ENCODE measurements at places on chromosomes 7 and 10. TPM values are rescaled to one million over a fixed set of nuclear protein-coding genes. Genes with fewer than 3 reads are reported as not detected.
A peak's percentile ranks its signal among the peaks of the same experiment; 100 is the strongest.

The CUZD1 gene
- 0.11 TPM for total RNA-seq

The IFRD1 gene
- total RNA-seq, result 18.0 TPM

The PRKCQ gene
- total RNA-seq, result 0.30 TPM

The CYP2C8 gene
- 0.22 TPM for total RNA-seq

The RNF148 gene
- 0.22 TPM for total RNA-seq

The PARG gene
- 20.1 TPM for total RNA-seq

The PLEKHS1 gene
- total RNA-seq, result not detected

The BZW2 gene
- 359 TPM for total RNA-seq

The FGFBP3 gene
- total RNA-seq, result 0.22 TPM

The LIPJ gene
- not detected for total RNA-seq

The MBL2 gene
- total RNA-seq, result not detected

- DNase-seq, result no peak
Measured at GRCh38 chr7:155349601-155350331, 52.1 kb downstream of the INSIG1 start.

GRCh38 chr7:97043281-97043680, 18.6 kb upstream of the DLX5 start:
- no peak for DNase-seq

DNA sequence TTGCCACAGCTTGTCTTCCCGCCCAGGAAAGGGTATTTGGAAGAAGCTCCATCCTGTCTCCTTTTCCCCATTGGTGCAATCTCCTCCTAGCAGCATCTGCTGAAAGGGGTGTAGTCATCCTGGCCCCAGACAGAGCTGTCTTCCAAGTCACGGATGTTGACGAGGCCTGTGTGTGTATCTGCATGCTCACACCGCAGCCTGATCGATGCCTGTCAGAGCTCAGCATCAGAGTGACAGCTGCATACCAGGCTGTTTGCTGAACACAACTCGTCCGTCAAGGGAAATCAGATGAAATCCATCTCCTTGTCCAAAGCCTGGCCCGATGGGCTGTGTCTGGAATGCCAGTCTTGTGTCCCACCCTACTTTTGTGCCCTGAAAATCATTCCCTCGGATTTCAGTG, 21.2 kb upstream of the LRRC4 start:
- no peak for DNase-seq

- no peak for DNase-seq
Measured at GRCh38 chr10:4034907-4035598, 250.0 kb upstream of the KLF6 start.

DNA sequence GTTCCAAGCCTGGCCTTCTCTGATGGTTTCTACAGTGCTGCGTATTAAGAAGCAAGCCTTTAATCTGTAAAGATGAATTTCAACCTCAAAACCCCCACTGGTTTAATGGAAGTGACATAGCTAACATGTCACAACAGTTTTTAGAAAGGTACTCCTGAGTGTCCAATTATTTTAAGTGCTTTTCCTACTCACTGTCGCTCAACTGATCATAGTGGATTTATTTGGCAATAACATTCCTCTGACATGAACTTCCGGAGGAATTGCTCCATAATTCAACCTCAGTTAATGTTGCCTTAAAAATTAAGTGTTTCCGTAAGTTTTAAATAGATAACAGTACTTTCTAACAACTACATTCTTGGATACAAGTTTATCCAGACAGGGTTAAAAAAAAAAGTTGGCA, 57.5 kb downstream of the AGMO start:
- no peak for DNase-seq

- DNase-seq, result no peak
Measured at GRCh38 chr7:134856691-134857090, 77.3 kb downstream of the CALD1 start.

GRCh38 chr7:3722396-3722922, 421.4 kb downstream of the SDK1 start:
- DNase-seq, result peak; percentile 40

DNA sequence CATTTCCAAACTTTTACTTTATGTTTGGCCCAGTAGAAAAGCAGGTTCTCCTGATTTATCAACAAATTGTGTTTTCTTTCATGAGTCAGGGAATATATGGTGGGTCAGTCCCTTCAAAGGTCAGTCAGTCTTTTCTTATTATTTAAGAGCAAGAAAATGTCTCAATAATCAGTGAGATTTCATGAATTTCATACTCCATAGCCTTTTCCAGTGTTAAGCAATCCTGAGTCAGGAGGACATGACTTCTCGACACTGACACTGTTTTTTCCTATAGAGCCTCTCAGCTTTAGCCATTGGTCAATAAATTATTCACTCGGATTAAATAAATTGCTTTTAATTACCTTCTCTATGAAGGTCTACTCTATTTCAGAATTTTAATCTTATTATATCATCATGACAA, 334.5 kb downstream of the SORCS1 start:
- no peak for DNase-seq

GRCh38 chr7:30900053-30900452, 11.6 kb upstream of the AQP1 start:
- DNase-seq, result no peak

DNA sequence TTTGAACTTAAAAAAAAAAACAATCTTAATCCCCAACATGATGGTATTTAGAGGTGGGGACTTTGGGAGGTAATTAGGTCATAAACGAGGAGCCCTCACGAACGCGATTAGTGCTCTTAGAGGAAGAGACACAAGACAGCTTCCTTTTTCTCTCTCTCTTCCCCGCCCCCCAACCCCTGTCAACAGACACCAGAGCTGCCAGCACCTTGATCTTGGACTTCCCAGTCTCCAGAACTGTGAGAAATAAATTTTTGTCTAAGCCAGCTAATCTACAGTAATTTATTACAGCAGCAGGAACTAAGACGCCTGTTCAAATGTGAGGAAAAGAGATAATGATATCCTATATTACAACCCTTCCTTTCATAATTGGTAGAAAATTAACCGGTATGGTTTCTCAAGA, 40.1 kb downstream of the RELN start:
- no peak for DNase-seq

DNA sequence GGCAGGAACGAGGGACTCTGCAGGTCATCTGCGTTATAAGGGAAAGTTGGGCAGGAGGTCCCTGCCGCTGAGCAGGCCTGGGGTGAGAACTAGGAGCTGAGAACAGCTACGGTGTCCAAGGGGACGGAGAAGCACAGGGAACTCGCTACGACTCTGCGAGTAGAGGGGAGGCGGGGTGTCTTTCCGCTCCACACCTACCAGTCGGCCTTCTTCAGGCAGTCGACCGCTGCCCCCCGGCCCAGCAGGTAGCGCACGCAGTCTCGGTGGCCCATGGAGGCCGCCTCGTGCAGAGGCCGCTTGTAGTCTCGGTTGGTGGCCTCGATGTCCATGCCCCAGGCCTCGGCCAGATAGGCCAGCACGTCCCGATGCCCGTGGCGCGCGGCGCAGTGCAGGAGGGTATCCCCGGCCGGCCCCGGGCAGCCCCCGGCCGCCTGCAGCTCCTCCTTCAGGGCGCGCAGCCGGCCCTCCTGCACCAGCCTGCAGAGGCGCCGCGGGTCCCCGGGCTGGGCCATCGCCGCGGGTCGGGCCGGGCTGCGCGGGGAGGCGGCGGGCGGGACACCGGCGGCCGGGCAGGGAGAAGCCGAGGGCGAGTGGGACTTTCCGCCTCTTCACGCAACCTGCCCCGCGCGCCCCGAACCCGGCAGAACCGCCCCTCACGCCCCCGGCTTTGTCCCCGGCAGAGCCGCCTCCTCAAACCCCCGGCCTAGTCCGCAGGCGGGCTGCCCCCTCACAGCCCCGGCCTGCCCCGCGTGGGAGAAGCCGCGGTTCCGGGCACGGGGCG, 660 bp downstream of the ANKRD16 start:
- DNase-seq, result peak; percentile 53

DNA sequence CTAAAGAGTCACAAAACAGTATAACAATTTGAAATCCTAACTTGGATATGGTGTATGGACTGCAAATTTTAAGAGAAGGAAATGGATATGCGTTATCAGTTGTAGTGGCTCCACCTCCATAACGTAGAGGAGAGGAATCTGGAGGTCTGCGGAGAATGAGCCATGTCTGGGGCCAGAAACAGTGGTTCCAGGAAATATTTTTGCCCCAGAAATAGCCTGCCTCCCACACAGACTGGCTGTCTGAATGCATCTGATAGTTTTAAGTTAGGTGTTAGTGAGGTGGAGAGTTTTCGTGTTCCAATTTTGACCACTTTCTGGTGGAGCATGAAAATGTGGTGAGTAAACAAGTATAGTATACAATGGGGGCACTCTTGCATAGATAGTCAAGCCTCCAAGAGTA, 1.6 kb downstream of the PHTF2 start:
- DNase-seq, result no peak

GRCh38 chr7:129103561-129104324, 40.8 kb upstream of the TSPAN33 start:
- no peak for DNase-seq

DNA sequence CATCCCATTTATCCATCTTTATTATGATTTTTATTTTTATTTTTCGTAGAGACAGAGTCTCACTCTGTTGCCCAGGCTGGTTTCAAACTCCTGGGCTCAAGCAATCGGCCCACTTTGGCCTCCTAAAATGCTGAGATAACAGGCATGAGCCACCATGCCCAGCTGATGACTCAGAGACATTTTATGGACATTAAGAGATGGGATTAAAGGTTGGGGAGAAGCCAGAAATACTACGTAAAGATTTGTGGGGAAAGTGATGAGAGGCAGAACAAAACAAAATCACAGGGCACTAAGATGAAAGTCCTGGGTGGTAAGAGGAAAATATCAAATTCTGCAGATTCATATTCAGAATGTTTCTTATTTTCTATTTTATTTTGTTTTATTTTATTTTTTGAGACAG, 7.6 kb downstream of the WNT8B start:
- DNase-seq, result no peak

- DNase-seq, result no peak
Measured at GRCh38 chr10:43754569-43755260, 106.0 kb upstream of the ZNF32 start.

GRCh38 chr10:53315709-53316108, 543.1 kb upstream of the MBL2 start:
- DNase-seq, result no peak

DNA sequence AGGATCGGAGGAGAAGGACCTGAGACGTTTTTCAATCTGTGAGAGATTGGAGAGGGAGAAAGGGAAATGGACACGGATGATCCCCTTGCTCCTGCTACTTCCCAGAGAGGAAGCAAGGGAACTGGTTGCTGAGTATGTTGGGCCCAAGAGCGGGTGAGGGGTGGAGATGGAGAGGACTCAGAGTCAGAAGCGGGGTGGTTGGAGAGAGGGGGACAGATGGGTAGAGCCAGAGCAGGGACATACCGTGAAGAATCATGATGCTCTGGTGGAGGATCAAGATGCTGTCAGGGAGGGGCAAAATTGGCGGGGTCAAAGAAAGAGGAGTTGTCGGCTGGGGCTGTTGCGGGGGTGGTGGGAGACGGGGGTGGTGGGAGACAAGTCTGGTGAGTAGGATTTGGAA, 2.4 kb upstream of the CHST3 start:
- DNase-seq, result no peak

DNA sequence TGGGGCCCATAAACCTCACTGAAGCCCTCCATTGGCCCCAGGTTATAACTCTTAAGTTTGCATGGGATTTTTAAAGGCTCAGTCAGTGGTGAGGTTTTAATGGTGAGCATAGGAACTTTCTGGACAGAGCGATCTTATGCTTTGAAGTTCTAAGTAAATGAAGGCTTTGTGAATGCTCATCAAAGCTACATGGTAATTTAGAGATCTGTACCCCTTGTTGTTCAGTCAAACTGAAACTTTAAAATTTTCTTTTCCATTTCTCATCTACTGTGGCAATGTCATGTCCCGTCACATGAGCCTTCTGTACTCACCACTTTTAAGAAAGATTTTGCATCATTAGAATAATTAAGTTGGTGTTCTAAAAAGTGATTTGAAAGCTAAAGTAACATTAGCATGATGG, 39.9 kb downstream of the CHN2 start:
- no peak for DNase-seq

GRCh38 chr7:147670759-147671158, 919.8 kb upstream of the C7orf33 start:
- DNase-seq, result no peak

DNA sequence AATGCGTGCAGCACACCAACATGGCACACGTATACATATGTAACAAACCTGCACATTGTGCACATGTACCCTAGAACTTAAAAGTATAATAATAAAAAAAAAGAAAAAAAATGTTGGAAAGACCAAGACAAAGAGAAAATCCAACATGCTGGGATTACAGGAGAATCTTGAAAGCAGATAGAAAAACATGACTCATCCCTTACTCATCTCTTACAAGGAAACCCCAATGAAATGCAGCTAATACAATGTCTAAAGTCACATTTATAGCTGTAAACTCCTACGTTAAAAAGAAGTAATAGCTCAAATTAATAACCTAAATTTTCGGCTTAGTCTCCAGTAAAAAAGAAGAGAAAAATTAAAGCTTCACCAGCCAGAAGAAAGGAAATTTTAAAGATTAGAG, 47.5 kb upstream of the DGKB start:
- no peak for DNase-seq

- DNase-seq, result no peak
Measured at GRCh38 chr7:73425356-73425983, 8.1 kb upstream of the FZD9 start.

- DNase-seq, result no peak
Measured at GRCh38 chr7:139542308-139543151, 19.0 kb downstream of the CLEC2L start.

- DNase-seq, result no peak
Measured at GRCh38 chr7:15464667-15465121, 97.1 kb downstream of the AGMO start.

DNA sequence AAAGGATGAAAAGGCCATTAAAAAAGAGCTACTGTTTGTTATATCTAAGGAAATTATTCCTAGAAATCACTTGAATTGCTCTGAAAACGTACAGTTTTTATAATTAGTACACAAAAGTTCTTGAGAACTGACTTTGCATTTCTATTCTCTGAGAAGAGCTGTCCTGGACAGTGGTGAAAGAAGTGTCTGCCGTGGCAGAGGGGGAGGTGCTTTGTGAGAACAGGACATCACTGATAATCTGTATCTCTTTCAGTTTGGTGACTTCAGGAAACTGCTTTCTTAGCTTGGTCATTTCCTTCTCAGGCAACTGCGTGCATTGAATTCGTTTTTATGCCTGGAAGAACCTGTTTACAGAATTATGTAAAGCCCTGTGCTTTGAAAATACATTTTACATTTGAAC, 52.1 kb downstream of the POLL start:
- no peak for DNase-seq

DNA sequence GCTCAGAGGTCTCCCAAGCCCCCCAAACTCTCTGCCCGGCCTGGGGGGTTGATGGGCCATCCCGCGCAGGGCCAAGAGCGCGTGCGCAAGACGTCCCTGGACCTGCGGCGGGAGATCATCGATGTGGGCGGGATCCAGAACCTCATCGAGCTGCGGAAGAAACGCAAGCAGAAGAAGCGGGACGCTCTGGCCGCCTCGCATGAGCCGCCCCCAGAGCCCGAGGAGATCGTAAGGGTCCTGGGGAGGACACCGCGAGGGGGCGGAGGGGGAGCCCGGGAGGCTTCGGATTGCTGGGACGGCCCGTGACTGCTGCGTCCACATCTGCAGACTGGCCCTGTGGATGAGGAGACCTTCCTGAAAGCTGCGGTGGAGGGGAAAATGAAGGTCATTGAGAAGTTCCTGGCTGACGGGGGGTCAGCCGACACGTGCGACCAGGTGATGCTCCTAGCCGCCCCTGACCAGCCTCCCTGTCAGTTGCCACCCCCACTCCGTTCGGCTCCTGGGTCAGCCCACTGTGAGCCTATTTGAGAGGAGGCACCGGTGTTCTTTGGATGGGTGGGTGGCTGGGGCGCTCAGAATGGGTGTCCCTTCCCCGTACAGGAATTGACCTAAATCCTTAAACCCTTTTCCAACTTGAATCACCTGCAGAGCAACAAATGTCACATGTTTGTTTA, 5.7 kb downstream of the ANKRD2 start:
- DNase-seq, result no peak

All from Right ventricle myocardium superior (tissue), 1 donor.